Fibroblast of lung (primary cell): ENCODE measurements at places on chromosomes 6 and 20. TPM values are rescaled to one million over a fixed set of nuclear protein-coding genes. Genes with fewer than 3 reads are reported as not detected.

GRCh38 chr20:37914672-37915433 is 11.9 kb downstream of the VSTM2L start:
- DNase-seq: no peak

DNA sequence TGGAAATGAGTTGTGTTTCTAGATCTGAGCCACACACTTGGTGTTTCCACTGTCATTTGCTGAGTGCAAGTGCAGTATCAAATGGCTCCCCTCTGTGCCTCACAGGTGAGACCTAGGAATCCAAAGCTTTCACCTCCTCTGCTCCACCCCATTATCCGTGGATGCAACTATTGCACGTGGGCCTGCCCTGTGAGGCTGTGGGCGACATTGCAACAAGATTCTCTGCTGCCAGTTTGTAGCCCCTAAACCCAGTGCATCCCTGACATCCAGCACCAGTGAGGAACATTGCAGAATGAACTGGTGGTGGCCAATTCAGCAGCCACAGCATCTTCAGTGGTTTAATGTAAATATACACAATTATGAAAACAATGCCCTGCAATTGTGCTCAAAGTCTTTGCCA is 115.0 kb upstream of the FOXA2 start:
- DNase-seq: no peak

TOX2 gene
- polyA plus RNA-seq: 9.6 and 14.8 TPM in 2 replicates

- DNase-seq: no peak
These were observed 434.2 kb upstream of the CDH4 start for GRCh38 chr20:60817891-60818290.

- no peak for DNase-seq
These were observed 17.7 kb downstream of the LOC128125822 start for GRCh38 chr6:63589952-63590411.

TRERF1 gene
- polyA plus RNA-seq: 6.3 and 8.1 TPM in 2 replicates

DNA sequence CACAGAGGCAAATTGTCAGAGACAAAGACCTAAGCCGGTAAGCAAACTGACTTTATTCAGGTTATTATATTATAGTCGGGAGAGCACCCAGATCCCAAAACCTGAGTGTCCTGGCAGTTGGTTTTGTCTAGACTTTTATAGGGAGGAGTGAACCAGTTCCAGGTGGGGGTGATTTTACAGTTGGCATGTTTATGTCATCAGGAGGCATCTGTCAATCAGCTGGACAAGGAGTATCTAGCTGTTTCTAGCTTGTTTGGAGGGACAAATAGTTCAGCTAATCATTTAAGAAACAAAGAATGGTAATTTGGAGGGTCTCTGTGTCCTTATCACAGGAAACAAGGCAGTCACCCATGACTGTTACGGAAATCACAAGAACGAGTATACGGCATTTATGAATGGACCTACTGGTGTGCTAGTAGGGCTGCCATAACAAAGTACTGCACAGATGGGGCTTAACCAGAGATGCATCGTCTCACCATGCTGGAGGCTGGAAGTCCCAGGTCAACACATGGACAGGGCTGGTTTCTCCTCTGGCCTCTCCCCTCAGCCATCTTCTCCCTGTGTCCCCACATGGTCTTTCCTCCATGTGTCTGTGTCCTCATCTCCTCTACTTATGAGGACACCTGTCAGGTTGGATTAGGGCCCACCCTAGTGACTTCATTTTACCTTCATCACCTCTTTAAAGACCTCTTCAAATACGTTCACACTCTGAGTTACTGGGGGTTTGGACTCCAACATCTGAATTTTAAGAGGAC is 122.7 kb downstream of the LY86 start:
- no peak for DNase-seq
